ENCODE measurements at places on chromosomes 12 and 14. TPM values are rescaled to one million over a fixed set of nuclear protein-coding genes. Genes with fewer than 3 reads are reported as not detected.
A peak's percentile ranks its signal among the peaks of the same experiment; 100 is the strongest.

- H3K27ac ChIP-seq: peak overlapping the region; percentile 44
- no peak overlapping the region for H3K4me3 ChIP-seq
- no peak for DNase-seq
- H3K36me3 ChIP-seq: no peaks in the 10 kb centered on the region
- H3K4me1 ChIP-seq: peaks cover 24% of the 10 kb centered on the region
Measured at GRCh38 chr12:45285717-45286116, 69.8 kb downstream of the ANO6 start.

DNA sequence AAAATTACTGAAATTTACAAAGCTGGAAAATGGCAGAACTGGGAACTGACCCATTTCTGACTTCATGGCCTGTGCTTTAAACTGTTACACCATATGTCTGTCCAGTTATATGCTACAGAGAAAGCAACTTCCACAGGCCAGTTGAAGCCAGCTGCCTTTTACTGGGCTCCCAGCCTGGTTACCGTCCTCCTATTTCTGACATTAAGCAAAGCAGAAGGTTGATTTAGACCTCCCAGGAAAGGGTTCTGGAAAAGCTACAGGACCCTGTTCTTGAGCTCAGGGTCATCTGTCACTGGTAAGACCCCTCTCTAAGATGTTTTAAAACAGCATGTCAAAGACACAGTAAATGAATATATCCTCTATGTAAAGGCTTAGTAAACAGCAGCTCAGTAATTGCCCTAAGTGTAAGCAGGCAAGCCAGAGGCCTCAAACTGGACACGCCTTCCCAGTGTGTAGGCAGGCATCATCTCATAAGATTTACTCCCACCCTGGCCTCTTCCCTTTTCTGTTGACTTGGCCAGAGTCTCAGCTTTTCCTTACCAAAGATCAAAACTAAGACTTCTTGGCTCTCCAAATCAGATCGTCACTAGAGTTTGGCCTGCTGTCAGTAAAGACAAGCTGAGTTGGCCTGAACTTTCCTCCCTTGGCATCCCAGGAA, 55.4 kb upstream of the RNU6-8 start:
- H3K27ac ChIP-seq: no peak overlapping the region
- no peak for DNase-seq
- no peaks in the 10 kb centered on the region for H3K36me3 ChIP-seq
- H3K4me1 ChIP-seq: peaks cover 19% of the 10 kb centered on the region
- no peaks in the 10 kb centered on the region for H3K27me3 ChIP-seq
- no peak overlapping the region for H3K4me3 ChIP-seq

Gene KRT72
- total RNA-seq: not detected

- H3K27me3 ChIP-seq: no peaks in the 10 kb centered on the region
- no peaks in the 10 kb centered on the region for H3K36me3 ChIP-seq
- H3K27ac ChIP-seq: no peak overlapping the region
- H3K4me1 ChIP-seq: no peaks in the 10 kb centered on the region
Measured at GRCh38 chr14:101132051-101132571, 228.6 kb upstream of the RTL1 start.

GRCh38 chr12:66915306-66915904, 236.5 kb upstream of the GRIP1 start:
- DNase-seq: no peak
- no peaks in the 10 kb centered on the region for H3K36me3 ChIP-seq
- no peak overlapping the region for H3K27ac ChIP-seq
- no peak overlapping the region for H3K4me3 ChIP-seq

Gene CYP27B1
- not detected for total RNA-seq

Gene VRTN
- not detected for total RNA-seq

Gene LRP1
- total RNA-seq: 26.1 TPM

Gene FBXW8
- 4.5 TPM for total RNA-seq

Gene TRPV4
- total RNA-seq: not detected

DNA sequence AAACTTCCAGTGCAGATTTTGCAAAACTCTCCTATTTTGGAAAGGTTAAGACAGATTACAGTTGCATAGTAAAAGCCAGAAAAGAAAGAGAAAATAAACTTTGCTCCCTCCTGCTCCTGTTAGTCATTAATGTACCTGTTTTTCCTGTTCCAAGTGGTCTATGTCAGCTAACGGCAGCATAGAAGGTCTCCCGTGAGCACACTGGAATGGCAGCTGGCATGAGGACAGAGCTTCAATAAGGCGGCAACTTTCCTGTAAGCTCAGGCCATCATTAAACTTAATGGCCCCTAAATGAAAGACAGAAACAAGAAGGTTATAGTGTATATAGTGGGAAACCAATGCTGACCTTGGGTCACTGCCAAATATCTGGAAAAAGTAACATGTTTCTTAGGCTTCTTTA, 16.0 kb downstream of the EIF2B2 start:
- H3K27ac ChIP-seq: no peak overlapping the region
- H3K4me3 ChIP-seq: no peak overlapping the region
- H3K27me3 ChIP-seq: no peaks in the 10 kb centered on the region
- DNase-seq: no peak
- H3K4me1 ChIP-seq: peaks cover 11% of the 10 kb centered on the region
- peaks cover 52% of the 10 kb centered on the region for H3K36me3 ChIP-seq

DNA sequence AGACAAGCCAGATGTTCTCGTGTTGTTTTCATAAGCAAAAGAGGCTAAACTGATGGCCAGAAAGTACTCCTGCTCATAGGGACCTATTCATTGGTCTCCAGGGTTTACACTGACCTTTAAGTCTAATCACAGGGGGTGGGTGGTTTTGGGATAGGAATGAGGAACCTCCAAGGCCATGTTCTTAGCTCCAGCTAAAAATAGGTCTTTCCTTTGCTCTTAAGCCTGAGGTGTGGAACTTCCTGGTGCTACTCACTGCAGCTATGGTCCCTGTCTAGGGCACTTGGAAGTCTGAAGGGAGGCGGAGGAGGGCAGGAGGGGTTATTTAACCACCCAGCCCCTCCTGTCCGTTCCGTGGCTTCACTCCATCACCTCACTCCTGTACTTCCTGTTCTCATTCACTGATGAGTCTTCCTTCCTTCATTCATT, 18.6 kb downstream of the GPRC5A start:
- no peaks in the 10 kb centered on the region for H3K27me3 ChIP-seq
- H3K4me3 ChIP-seq: no peak overlapping the region
- no peak for DNase-seq
- no peaks in the 10 kb centered on the region for H3K36me3 ChIP-seq
- H3K4me1 ChIP-seq: no peaks in the 10 kb centered on the region

DNA sequence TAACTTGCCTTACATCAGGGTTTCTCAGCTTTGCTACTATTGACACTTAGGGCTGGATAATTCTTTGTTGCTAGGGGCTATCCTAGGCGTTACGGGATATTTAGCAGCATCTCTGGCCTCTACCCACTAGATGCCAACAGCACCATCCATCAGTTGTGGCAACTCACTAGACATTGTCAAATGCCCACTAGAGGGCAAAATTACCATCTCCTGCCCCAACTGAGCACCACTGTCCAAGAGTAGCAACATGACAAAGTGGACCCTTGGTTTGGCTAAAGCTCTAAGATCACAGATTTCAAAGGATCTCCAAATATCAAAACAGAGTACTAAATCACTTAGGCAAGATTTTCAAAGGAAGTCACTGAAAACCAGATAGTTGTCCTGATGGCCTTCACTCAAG, 251.7 kb upstream of the TBX3 start:
- H3K27me3 ChIP-seq: no peaks in the 10 kb centered on the region
- H3K4me3 ChIP-seq: no peak overlapping the region
- no peak for DNase-seq
- no peaks in the 10 kb centered on the region for H3K4me1 ChIP-seq

DNA sequence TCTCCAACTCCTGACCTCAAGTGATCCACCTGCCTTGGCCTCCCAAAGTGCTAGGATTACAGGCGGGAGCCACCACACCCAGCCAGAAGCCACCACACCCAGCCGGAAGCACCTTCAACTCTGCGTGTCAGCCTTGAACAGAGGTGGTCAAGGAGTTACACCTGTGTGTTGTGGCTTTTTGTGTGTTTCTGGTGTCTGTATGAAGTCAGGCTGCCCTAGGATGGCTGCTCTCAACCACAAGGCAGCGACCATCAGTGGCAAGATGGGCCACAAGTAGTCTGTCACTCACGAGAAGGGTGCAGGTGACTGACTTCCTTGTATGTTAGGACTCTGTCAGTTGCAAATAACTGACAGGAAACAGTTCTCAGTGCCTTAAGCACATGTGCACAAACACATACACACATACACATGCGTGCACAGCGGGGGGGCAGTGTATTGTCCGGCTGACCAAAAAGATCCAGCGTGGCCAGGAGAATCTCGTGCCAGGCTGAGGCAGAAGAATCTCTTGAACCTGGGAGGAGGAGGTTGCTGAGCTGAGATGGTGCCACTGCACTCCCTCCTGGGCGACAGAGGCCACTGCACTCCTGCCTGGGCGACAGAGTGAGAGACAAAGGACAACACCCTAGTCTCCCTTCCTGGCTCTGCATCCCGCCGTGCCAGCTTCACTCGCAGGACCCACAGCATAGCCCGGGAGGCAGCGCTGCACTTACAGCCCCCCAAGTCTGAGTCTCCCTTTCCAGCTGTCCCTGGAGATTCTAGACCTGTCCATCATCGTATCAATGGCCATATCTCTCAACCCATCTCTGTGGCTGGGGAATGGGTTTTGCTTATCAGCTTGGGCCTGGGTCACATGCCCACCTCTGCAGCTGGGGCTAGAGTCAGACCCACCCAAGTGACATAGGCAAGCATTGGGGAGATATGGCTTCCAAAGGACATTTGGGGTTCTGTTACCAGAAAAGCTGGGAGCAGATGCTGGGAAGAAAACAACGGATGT, 13.7 kb downstream of the P2RX4 start:
- DNase-seq: no peak
- H3K4me3 ChIP-seq: no peak overlapping the region
- no peaks in the 10 kb centered on the region for H3K36me3 ChIP-seq
- H3K4me1 ChIP-seq: no peaks in the 10 kb centered on the region
- no peak overlapping the region for H3K27ac ChIP-seq

DNA sequence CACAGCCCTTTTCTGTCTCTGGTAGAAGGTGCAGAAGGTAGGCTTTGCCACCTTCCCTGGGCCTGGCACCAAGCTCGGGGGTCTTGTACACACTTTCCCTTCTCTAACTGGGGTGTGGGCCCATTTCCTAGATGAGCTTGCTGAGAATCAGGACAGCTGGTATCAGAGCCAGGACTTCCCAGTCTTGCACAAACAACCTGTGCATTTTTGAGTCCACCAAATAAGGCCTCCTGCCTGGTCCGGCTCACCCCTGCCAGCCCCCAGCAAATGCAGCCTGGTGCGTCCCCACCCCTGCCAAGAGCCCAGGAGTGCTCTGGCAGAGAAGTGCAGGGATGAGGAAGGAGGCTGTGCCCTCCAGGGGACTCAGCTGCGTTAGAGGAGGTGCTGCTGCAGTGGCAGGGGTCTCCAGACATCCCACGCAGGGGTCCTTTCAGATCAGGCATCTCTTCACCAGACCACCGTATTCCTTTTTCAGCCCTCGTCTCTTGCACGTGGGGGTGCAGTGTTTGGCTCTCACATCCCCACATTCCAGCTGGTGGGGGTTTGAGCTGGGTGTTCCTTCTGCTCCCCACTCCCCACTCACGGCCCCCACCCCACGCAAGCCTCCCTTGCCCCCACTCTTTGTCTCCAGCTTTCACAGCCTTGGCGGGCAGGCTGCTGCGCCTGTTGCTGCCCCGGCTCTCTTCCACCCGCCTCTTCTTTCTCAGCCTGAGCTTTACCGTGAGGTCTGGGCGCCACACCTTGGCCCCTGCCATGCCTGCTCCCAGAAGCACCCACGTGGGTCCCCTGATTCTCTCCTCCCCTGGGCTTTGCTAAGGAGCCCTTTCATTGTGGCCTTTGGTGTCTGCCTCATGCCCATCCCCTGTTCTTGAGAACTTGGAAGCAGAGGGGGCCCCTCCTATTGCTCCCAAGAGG, 32.3 kb downstream of the MEG3 start:
- no peak for DNase-seq
- no peak overlapping the region for H3K4me3 ChIP-seq
- H3K27ac ChIP-seq: no peak overlapping the region

Gene DUSP6
- 23.8 TPM for total RNA-seq

Gene GLT1D1
- total RNA-seq: 4.9 TPM

GRCh38 chr12:1939801-1940607, 21.6 kb upstream of the CACNA2D4 start:
- peaks cover 25% of the 10 kb centered on the region for H3K4me1 ChIP-seq
- H3K27ac ChIP-seq: no peak overlapping the region
- DNase-seq: peak; percentile 76
- no peak overlapping the region for H3K4me3 ChIP-seq
- no peaks in the 10 kb centered on the region for H3K27me3 ChIP-seq
- no peaks in the 10 kb centered on the region for H3K36me3 ChIP-seq

GRCh38 chr12:67070307-67070600, 198.9 kb upstream of the CAND1 start:
- DNase-seq: no peak
- H3K36me3 ChIP-seq: no peaks in the 10 kb centered on the region
- no peak overlapping the region for H3K4me3 ChIP-seq
- H3K27me3 ChIP-seq: peaks cover 8% of the 10 kb centered on the region
- H3K27ac ChIP-seq: no peak overlapping the region

GRCh38 chr12:106840243-106840642, 65.8 kb downstream of the RIC8B start:
- H3K27ac ChIP-seq: no peak overlapping the region
- no peak overlapping the region for H3K4me3 ChIP-seq
- peaks cover 34% of the 10 kb centered on the region for H3K4me1 ChIP-seq
- DNase-seq: no peak
- H3K36me3 ChIP-seq: no peaks in the 10 kb centered on the region
- H3K27me3 ChIP-seq: no peaks in the 10 kb centered on the region

DNA sequence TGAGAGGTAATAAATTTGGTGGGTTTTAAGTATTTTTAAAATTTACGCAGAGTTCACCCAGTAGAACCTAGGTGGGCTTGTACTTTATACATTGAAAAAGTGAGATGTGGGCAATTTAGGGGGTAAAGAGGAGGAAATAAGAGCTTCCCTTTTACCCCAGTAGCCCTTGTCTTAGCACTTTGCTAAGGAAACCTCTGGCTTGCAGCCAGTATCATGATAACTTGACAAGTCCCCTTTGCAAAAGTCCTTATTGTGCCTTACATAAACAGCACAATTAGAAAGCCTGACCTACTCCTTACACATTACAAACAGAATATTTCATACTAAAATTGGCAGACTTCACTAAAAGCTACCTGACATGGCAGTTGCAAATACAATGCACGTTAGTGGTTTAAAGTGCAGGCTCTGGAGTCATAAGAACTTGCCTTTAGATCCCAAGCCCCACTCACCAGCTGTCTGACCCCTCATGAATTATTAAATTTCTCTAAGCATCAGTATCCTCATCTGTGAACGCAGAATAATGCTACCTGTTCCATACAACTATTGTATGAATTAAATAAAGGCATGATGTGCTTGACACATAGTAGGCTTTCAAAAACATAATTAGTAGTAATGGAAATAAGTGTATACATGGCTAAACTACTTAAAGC, 53.2 kb upstream of the NELL2 start:
- H3K27me3 ChIP-seq: no peaks in the 10 kb centered on the region
- H3K27ac ChIP-seq: no peak overlapping the region
- no peak for DNase-seq
- H3K4me3 ChIP-seq: no peak overlapping the region

DNA sequence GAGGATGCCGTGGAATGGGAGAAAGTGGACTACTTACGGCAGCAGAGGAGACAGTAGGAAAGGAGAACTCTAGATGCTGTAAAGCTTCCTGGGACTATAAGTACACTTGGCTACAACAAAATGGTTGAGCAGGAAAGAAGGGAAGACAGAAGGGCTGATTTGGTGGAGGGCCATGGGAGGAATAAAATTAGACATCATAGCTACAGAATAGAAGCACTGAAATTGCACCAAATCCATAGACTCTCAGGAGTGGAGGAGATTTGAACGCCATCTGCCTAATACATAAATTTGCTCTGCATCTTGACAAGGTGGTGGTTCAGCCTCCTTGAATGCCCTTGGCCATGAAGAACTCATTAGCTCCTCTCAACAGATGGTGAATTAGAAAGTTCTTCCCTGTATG, 16.3 kb upstream of the DCP1B start:
- H3K4me1 ChIP-seq: no peaks in the 10 kb centered on the region
- no peak for DNase-seq
- H3K4me3 ChIP-seq: no peak overlapping the region
- H3K27me3 ChIP-seq: peaks cover 4% of the 10 kb centered on the region
- H3K27ac ChIP-seq: no peak overlapping the region
- H3K36me3 ChIP-seq: no peaks in the 10 kb centered on the region
